Stimulated activated CD8-positive, alpha-beta memory T cell treated with anti-CD3 and anti-CD28 coated beads, Interleukin-7, amount 100 ng/mL, for 48 hours (primary cell): ENCODE measurements at places on chromosomes 5 and 9.

DNA sequence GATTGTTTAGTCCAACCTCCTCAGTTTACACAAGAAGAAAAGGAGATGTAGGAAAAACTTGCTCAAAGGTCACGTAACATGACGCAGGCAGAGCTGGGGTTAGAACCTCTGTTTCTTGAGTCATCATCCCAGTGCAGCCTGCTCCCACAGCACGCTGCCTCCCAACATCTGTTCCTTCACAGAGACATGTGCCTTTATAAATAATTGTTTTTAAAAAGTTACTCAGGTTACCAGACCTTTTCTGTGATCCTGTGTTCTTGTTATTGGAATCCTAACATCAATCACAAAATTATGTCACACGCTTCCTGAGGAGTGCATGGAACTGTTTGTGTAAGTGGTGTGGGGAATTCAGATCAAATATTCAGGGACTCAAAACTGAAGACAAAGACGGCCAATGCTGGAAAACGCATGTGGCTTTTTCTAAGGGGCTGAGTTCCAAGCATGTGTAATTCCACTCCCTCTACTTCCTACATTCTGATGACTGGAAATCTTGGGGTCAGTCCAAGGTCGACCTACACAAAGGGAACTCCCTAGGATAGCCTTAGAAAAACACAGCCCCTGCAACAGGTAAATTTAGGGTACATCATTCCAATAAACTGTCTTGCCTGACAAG lies 184.3 kb downstream of the TSSK1B start:
- DNase-seq = no peak

DNA sequence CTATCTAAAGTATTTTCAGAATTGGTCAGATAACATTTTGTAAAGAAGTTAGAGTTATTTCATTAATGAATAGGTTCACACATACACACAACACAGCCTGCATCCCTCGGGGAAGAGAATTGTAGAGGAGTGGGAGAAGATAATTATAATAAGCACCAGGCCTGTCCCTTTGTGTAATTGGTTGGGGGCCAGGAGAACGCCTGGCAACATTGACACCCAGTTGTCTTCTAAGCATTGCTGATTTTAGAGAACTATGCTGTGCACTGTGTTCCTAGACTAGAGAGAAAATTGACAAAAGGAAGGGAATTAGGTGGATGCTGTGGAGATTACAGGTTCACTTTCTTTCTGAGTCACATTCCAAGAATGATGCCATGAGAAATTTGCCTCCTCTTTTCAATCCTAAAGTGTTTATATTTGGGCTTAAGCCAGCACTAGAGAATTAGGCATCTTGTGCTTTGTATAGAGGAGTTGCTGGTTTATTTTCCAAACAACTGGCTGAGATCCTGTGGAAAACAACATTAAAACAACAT lies 247.6 kb downstream of the COX7C start:
- DNase-seq = no peak

- no peak for DNase-seq
Measured at GRCh38 chr9:118809160-118809625, 560.0 kb downstream of the BRINP1 start.

DNA sequence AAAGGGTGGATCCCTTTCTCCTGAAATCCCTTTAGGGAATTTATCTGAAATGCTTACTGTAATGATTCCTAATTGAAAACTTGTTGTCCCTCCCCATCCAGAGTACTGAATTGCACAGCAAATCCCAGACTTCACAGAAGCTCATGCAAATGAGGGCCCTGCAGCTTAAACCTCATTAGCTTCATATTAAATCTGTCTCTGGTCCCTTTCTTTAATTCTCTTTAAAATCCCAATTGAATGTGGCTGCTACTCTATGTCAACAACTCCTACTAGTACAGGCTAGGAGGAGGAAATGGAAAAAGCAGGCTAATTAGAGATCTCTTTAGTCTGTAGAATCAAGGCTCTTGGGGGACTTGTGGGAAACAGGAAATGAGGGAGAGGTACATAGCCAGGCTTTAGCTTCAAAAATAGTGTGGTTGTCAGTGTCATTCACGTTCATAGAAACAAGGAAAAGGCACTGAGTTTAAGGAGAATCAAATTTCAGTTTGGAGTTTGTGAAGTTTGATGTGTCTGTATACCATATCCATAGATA lies 191.3 kb upstream of the PRDM9 start:
- no peak for DNase-seq

GRCh38 chr5:172839669-172840431 lies 5.8 kb downstream of the ERGIC1 start:
- no peak for DNase-seq

DNA sequence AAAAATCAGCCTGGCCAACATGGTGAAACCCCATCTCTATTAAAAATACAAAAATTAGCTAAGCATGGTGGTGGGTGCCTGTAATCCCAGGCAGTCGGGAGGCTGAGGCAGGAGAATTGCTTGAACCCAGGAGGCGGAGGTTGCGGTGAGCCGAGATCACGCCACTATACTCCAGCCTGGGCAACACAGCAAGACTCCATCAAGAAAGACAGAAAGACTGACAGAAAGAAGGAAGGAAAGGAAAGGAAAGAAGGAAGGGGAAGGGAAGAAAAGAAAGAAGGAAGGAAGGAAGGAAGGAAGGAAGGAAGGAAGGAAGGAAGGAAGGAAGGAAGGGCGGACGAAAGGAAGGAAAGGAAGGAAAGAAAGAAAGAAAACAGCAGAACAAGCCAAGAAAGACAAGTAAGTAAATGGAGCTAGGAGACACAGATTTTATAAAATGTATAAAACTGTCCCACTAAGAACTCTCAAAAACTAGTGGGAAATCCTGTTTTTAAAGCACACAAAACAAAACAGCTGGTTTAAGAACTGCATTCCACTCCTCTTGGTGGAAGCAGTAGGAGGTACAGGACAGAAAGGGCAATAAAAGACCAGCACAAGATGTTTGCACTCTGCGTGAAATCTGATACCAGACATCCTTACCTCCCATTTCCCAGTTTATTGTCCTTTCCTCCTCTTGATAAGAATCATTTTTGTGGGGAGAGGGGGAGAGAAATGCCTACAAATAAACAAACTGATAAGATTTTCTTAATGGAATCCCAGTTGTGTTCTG lies 46.7 kb downstream of the MYO10 start:
- DNase-seq = no peak

DNA sequence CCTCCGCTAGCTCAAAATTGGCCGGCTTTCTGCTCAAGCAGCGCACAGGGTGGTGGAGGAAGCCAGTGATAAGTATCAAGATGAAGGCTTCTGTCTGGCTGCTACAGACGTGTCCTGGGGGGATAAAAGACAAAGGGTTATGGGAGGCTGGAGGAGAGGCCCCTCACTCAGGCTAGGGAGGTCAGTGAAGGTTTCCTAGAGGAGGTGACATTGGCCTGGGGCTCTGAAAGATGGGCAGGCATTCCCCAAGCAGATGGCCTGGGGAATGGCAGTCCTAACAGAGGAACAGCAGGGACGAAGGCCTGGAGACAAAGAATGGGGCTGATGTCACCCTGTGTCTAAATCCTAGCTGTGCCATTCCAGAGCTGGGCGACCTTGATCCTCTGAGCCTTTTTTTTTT lies 32.3 kb downstream of the OLFML2A start:
- DNase-seq = no peak

DNA sequence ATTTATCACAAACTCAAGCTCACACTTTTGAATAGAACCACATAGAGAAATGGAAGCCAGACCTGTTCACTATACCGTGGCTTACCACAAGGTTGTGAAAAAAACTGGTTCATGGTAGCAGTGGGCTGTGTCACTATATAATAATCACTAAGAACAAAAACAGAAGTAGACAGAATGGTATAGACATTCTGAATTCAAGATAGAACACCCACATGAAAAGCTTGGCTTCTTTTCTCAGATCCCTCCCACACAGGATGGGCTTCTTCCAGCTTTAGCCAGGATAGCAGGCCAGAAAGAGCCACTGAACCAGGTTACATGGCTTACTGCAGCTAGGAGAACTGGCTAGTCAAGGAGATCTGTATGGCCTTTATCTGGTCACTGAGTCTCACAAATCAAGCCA lies 6.1 kb upstream of the NRG2 start:
- DNase-seq = no peak

DNA sequence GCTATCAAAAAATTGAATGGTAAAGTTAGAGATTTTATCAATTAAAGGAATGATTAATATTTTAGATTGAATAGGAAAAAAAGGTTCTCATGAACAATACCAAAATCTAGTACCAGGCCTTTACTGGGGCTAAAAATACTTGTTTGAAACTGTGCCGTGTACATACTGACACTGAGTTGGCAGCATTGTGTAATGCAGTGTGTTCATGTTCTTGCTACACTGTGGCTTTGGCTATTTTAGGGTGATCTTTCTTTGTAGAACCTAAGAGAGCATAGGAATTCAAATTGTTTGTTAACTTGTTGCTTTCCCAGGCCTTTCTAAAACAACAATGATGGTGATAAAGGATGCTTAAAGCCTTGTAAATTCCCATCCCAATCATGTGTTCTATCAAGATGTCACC lies 80.9 kb downstream of the KIF4B start:
- DNase-seq = no peak

DNA sequence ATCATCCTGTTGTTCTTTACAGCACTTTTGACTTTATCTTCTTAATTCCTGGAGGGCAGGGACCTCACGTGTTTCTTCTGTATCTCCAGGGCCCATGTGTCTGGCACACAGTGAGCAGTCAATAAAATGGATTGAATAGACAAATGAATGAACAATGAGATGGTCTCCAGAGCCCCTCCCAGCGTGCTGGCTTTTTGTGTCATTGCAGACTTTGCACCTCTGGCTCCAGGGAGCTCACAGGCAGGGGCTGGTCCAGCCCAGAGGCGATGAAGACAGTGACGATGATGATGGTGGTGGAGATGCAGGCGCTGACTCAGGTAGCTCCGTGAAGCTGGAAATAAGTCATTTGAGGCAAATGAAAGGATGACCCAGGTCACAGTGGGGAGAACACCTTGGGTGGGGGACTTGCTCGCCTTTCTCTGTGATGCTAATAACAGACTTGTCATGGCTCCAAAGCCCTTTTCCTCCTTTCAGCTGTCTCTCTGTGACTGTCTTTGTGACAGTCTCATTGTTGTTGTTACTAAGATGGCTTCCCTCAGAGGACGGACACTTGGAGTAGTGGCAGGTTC lies 30.4 kb upstream of the FABP6 start:
- DNase-seq = no peak

GRCh38 chr5:39451276-39451941 lies 26.6 kb upstream of the DAB2 start:
- no peak for DNase-seq

GRCh38 chr9:14453286-14453685 lies 139.3 kb upstream of the NFIB start:
- no peak for DNase-seq
